ENCODE measurements at places on chromosomes 5 and 9.

DNA sequence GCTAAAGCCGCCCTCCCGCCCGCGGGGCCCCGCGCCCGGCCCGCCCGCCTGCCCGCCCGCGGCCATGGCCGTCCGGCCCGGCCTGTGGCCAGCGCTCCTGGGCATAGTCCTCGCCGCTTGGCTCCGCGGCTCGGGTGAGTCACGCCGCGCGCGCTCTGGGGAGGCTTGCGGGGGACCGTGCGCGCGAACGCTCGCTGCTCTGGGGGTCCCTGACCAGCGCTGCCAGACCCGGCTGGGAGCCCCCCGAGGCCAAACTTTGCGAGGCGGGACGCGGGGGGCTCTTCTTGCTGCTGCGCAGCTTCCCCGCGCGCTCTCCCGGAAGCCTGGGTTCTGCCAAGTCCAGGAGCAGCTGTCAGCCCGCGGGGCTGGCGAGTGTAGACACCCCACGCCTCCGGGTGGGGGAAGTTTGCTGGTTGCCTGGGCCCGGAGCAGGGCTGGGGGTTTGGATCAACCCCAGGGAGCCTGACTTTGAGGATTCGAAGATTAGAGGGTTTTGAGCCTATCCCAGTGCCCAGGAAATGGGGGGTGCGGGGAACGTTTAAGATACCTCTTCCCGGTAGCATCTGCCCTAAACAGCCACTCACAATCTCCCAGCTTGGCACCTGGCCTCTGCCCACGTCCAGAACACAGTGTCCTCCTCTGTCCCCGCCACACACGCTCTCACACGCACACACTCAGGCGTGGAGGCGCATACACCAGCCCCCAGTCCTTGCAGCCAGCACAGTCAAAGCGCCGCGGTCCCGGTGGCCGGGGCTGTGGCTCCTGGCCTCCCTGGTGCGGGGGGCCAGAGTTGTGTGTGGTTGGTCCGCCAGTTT lies 535 bp downstream of the UNC5A start:
- no peak for DNase-seq

DNA sequence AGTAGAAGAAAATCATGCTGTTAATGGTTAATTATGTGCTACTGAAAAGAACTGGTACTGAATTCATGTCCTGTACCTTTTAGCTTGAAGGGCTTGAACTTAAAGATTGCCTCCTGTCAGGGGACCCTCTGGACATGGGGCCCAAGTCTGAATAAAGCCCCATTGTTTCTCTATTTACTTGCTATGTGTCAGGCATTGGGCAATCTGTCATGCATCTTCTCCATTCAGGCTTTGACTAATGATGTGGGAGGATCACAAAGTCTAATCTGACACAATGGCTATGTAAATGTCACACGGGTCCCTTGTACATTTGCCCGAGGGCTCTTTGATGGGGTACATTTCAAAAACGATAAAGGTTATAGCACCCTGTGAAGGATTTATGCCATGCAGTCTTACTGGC lies 64.0 kb upstream of the TUSC1 start:
- no peak for DNase-seq

DNA sequence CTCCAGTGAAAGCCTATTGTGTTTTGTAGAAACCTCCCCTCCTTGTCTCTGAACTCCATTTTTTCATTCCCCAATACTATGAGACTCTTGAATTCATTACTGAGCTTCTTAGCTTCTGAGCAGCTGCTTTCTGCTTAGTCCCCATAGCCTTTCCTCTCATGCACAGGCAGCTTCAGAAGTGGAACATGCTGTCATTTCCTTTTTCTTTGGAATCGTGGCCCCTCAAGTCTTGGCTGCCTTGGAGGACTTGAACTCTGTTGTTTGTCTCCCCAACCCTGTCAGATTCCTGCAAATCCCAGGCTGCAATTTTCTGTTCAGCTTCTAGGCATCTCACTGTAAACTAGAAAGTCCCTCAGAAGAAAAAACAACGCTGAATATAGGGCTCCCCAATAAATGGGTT lies 268.5 kb downstream of the ARRDC3 start:
- DNase-seq: no peak

- no peak for DNase-seq
These were observed 171.2 kb downstream of the CWC27 start for GRCh38 chr5:64939772-64940510.

- no peak for DNase-seq
These were observed 1701.8 kb downstream of the EFNA5 start for GRCh38 chr5:105968981-105969380.

- peak; percentile 75 for DNase-seq
These were observed 209.3 kb downstream of the DAB2IP start for GRCh38 chr9:121860744-121861143.

DNA sequence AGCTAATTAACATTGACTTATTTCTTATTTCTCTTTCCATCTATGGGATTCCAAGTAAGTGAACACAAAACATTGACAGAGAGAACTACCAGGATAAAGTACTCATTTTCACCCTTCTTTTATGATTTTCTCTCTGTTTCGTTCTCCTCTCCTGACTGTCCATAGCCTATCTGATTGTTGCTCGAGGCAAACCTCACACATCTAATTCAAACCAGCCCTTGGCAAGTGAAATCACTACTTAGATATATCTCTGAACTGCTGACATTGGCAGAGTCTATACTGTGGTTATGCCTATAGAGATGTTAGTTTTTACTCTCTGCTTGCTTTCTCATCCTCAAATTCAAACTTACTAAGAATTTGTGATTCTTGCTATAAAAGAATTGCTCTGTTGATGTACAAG lies 248.8 kb downstream of the ISL1 start:
- no peak for DNase-seq

- DNase-seq: no peak
These were observed 44.5 kb downstream of the PTTG1 start for GRCh38 chr5:160466116-160466515.

DNA sequence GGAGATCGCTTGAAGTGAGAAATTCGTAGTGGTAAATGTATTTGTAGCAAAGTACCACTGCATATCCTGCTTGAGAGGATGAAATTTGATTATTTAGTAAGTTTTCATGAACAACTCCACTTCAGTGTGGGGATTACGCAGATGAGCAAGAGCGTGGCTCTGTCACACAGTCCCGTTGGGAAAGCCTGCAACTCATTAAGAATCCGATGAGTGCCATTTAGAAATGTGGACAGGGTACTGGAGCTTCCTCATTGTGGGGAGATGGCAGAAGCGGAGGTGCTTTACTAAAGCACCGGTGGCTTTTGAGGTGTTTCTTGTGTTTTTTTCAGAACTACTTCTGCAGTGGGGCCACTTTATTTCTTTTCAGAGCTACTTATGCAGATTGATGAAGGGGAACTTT lies 1.4 kb downstream of the TJP2 start:
- DNase-seq: no peak

GRCh38 chr5:60604771-60605170 lies 95.2 kb downstream of the DEPDC1B start:
- no peak for DNase-seq

GRCh38 chr9:128150594-128151308 lies 1.5 kb downstream of the LCN2 start:
- DNase-seq: no peak

DNA sequence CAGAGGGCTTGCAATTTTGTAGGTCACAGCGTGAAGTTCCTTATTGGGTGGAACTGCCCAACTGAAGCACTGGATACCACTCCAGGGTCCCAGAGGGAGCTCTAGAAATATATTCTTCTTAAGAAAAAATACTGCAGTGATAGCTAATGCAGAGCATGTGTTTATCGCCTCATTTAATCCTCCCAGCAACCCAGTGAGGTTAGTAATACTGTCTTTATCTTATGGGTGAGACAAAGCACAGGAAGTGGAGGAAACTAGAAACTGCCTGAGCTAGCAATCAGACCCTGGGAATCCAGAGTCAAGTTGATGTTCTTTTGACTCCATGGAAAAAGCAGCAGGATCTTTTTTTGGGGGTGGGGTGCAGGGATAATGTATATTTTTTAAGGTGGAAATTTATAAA lies 153.3 kb downstream of the PJA2 start:
- no peak for DNase-seq

DNA sequence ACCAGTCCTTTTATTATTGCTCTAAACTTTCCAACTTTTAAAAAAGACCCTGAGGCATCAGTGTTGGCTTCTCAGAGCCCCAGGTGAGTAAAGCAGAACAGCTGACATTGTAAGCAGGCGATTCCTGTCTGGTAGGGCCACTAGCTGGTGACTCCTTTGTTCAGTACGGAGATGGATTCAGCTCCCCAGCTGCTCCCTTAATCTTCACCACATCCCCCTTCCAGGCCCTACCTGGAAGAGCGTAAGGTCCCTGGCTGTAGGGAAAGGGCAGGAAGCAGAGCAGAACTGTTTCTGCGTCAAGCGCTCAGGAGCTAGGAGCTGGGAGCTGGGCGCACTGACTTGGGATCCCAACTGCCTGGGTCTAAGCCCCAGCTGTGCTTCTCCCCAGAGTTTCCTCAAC lies 203.7 kb upstream of the TAS2R1 start:
- DNase-seq: no peak

- no peak for DNase-seq
These were observed 74.9 kb upstream of the HMHB1 start for GRCh38 chr5:143737062-143737461.

DNA sequence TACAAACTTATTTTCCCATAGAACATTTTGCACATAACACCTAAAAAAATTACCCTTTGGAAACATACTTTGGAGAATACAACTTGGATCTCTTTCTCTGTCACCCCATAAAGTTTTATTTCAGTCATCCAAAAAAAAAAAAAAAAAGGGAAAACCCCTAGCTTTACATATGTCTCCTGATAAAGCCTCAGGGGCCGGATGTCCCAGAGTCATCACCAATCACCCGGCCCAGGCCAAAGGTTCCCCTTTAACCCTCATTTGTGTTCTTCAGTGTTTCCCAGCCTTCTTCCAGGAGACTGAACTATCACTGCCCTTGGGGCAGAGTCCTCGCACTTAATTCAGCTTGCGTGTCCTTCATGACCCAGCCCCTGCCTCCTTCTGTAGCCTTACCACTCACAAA lies 28.8 kb downstream of the ANXA6 start:
- DNase-seq: no peak

DNA sequence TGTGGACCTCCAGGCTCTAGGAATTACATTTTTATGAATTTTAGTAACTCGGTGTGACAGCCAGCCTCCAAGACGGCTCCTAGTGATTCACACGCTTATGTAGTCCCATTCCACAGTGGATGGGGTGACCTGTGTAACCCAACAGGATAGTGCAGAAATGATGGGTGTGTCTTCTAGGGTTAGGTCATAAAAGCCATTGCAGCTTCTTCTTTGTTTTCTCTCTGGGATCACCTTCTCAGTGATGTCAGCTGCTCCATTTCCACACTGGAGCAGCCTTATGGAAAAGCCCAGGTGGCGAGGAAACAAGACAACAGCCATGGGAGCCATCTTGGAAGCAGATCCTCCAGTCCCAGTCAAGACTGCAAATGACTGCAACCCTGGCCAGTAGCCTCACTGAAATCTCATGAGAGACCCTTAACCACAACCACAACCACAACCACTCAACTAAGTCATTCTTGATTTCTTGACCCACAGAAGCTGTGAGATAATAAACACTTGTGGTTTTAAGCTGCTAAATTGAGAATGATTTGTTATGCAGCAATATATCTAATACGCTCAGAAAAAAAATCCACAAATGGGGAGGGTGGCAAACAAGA lies 5.1 kb upstream of the GNPDA1 start:
- DNase-seq: no peak

DNA sequence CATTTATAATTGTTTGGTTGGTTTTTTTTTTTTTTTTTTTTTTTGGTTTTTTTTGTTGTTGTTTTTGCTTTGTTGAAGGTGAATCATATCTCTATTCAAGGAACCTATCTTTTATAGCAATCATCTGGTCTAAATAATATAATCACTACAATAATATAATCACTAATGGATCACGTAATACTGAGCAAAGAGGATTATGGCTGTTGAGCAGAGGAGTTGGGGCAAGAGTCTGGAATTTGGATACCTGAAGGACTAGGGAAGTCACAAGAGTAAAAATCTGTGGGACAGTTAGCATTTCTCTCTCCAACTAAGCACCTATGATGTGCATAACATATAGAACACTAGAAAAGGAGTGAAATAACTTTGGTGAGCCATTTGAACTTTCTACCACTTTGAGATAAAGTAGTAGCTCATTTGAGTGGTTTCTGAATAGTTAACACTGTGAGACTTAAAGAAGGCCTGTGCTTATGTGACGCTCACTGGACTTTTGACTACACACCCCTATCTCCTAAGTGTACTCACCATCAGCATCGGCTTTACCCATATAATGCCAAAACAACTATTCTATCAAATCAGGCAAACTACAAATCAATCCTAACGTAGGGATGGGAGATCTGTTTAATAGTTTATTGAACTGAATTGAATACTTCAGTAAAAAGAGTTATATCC lies 564.9 kb upstream of the TUSC1 start:
- DNase-seq: no peak

DNA sequence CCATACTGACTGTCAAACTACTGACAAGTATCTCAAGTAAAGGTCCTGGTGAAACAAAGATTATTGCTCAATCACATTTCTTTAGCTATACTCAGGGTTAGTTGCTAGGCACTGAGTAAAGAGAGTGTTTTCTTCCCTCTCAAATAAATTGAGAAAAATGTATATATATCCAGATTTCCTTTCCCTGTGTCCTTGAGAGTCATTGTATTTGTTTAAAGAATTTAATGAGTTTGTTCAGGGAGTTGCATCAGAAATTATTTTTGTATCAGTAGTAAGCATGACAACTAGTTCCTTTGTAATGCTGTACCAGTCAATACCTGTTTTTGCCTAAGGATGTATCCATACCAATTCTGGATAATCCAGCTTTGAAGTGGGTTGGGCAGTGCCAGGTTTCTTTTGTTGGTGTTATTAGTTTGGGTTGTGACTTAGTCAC lies 3.2 kb upstream of the ANKHD1 start:
- no peak for DNase-seq

- DNase-seq: no peak
These were observed 37.0 kb downstream of the INIP start for GRCh38 chr9:112680731-112681402.

DNA sequence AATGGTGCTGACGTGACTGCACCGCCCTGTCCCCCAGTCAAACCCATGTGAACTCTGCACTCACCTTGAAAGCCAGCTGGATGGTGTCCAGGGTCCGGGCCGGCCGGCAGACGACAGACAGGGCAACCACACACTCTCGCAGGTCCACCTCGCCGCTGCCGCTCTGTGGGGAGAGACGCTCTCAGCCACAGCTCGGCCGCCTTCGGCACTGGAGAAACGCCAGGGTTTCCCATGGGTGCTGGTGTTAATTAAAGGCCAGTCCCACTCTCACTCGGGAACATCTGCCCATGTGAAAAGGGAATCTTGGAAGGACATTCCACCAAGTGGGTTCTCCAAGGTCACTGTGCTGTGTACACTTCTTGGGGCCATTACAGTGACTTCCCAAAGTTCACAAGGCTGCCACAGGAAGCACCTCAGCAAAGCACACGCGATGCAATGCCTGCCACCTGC lies 25.5 kb upstream of the SLC6A3 start:
- DNase-seq: no peak

GRCh38 chr9:131562032-131562959 lies 17.0 kb downstream of the PRRT1B start:
- no peak for DNase-seq

GRCh38 chr5:122014236-122014935 lies 52.6 kb downstream of the SRFBP1 start:
- no peak for DNase-seq

GRCh38 chr9:109906766-109907382 lies 126.9 kb downstream of the PALM2AKAP2 start:
- no peak for DNase-seq

GRCh38 chr9:90878562-90878961 lies 76.9 kb downstream of the SYK start:
- DNase-seq: no peak

- no peak for DNase-seq
These were observed 72.0 kb downstream of the CEP120 start for GRCh38 chr5:123351240-123351639.
